Lung (tissue), 17 donors: ENCODE measurements at places on chromosomes 1 and 21.

DNA sequence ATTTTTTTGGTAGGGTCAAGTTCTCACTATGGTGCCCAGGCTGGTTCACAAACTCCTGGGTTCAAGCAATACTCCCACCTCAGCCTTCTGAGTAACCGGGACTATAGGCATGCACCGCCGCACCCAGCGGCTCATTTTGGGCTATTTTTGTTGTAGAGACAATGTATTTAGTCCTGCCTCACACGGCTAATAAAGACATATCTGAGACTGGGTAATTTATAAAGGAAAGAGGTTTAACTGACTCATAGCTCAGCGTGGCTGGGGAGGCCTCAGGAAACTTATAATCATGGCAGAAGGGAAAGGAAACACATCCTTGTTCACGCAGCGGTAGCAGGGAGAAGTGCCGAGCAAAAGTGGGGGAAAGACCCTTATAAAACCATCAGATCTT lies 4.2 kb downstream of the CELA2A start:
- DNase-seq, result no peak

GRCh38 chr1:33986390-33987095 lies 122.7 kb downstream of the HMGB4 start:
- DNase-seq, result no peak

GRCh38 chr1:151563376-151563775 lies 23.3 kb downstream of the TUFT1 start:
- DNase-seq, result no peak

DNA sequence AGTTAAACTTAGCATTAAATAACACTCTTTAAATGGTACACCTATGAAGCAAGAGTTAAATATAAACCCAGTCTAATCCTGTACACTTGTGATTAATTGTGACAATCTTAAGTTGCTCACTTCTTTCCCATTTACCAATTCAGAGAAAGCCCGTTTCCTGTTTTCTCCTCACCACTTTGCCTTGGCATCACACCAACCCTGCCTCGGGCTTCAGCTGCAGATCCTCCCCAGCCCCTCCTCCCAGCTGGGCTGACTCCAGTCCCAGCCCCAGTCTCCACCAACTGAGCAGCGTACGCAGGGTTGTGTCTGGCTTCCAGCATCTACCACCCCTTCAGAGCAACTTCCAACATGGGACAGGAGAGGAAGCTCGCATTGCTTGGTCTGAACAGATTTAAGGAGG lies 4.1 kb downstream of the PYCR2 start:
- DNase-seq, result peak; percentile 93

GRCh38 chr1:228021355-228022030 lies 14.7 kb downstream of the WNT3A start:
- peak; percentile 74 for DNase-seq

GRCh38 chr1:113256348-113256729 lies 134.0 kb upstream of the MAGI3 start:
- peak; percentile 36 for DNase-seq

GRCh38 chr1:22236900-22237299 lies 94.0 kb upstream of the WNT4 start:
- DNase-seq, result no peak

DNA sequence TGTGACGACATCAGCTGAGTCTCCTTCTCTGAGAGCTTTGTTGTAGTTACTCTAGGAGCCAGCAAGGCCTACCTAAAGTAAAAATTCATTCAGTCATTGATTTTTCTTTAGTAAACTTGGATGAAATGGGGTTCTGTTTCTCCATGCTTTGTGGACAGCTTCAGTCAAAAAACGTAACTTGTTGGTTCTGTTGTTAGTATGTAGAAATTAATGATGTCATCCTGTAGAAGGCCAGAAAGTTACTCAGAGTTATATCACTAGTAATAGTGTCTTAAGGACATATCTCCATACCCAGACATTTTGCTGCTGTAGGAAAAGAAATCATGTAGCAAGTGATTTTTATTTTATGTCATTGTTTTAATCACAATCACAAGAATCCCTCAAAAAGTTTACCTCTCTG lies 43.0 kb downstream of the KDM1A start:
- DNase-seq, result no peak

GRCh38 chr1:109628540-109629321 lies 9.1 kb downstream of the AMPD2 start:
- no peak for DNase-seq

GRCh38 chr1:168235937-168236336 lies 10.1 kb downstream of the SFT2D2 start:
- no peak for DNase-seq

DNA sequence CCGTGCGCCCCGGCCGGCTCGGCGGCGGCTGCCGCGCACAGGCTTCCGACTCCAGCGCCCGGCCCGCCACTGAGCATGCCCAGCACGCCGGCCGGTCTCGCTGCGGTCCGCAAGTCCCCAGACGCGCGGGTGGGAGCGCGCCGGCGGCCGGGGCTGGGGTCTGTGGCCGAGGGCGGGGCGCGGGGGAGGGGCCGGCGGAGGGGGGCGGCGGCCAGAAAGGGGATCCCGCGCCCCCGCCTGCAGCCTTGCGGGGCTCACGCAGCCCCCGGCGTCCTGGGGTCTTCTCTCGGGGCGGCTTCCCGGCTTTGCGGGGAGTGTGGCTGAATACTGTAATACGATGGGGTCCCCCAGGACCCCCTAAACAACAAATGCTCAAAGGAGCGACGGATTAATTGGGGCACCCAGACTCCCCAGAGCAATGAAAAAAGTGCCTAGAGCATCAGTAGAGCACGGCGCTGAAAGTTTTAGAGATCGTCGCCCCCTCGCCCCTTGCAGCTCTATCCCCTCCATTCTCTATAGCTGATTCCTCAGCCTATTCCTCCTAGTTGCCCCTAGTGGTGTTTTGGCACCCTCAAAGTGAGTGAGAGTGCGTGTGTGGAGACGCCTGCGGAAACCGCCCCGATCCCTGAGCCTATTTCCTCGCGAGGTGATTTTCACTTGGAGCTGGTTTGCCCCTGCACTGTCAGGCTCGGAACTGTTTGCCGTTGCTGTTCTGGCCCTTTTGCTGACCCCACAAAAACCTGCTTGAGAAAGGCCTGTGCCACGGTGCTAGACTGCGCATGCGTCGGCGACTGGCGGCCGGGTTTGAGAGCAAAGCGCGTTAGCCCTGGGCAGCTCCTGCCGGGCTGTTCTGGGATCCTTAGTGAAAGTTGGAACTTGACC lies at the start of gene VAV3:
TSS of gene VAV3 (minus strand) at position 71 of the 882 bp plus-strand sequence. CDS start 311 bp downstream, outside the sequence.
- DNase-seq, result peak; percentile 87

DNA sequence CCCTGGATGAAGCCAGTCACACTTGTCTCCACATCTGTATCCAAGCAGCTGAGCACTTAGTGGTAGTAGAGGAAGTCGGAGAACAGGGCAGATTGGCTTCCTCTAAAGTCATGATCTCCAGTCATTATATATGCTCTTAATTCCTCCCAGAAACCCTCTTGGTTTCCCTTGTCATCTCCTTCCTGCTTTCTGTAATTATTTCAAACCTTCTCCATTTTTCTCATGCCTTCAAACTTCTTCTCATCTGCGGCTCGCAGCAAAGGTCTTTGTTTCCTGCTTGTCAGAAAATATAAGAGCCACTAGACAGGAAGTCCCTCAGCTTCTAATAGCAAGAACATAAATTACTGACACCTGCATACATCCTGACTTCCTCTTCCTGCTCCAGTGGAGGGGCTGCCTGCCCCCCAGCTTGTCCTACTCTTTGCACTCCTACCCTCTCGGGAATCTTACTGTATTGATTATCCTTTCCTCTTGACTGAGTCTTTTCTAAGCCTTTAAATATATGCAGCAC lies 124.6 kb upstream of the NGF start:
- DNase-seq, result no peak

DNA sequence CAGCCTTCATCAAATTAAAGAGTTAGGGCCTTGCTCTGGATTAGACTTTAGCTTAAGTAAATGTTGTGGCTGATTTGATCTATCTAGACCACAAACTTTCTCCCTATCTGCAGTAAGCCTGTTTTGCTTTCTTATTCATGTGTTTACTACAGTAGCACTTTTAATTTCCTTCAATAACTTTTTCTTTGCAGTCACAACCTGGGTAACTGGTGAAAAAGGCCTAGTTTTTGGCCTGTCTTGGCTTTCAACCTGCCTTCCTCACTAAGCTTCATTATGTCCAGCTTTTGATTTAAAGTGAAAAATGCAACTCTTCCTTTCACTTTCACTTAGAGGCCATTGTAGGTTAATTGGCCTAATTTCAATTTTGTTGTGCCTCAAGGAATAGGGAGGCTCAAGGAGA lies 12.5 kb upstream of the LPGAT1 start:
- no peak for DNase-seq

GRCh38 chr1:81560629-81561028 lies 240.1 kb upstream of the ADGRL2 start:
- no peak for DNase-seq

DNA sequence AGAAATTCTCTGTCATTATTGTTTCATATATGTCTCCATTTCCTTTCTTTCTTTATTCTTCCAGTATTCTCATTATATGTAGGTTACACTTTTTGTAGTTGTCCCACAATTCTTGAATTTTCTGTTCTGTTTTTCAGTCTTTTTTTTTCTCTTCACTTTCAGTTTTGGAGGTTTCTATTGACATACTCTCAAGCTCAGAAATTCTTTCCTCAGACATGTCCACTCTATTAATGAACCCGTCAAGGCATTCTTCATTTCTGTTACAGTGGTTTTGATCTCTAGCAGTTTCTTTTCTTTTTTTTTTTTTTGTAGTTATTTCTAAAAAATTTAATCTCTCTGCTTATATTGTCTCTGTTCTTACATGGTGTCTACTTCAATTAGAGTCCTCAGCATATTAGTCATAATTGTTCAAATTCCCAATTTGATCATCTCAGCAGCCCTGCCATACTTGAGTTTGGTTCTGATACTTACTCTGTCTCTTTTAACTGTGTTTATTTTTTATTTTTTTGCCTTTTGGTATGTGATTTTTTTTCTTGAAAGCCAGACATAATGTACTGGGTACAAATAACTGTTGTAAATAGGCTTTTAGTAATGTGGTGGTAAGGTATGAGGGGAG lies 49.5 kb upstream of the KCNK2 start:
- no peak for DNase-seq
